ENCODE measurements at places on chromosomes 5 and 9.

DNA sequence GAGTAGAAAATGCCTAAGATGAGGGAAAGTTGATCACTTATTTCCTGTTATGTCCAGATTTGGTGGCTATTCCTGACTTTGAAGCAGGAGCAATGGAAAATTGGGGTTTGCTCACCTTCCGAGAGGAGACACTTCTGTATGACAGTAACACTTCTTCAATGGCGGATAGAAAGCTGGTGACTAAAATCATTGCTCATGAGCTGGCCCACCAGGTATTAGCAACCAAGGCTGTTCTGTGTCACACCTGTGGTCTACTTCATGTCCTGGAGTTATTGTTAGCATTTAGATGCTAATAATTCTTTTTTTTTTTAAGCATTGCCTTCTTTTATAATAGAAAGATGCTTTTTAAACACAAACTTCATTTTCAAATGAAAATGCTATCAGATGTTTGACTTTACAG is 57.9 kb downstream of the LNPEP start:
- no peak for DNase-seq

DNA sequence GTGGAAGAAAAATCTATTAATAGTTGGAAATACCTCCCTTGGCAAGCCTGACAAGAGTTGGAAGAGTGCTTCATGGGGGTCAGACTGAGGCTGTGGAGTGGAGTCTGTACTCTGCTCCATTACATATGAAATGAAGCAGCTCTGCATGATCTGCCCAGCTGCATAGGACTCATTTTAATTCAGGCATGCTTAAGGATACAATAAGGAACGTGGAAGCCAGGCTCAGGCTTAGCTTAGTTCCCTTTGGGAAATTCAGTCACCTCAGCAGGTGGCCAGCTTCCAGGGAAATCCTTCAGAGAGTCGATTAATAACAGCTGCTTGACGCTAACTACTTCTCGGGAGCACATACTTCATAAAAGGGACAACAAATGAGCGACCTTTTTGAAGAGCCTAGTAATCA is 1672.9 kb upstream of the WWC1 start:
- no peak for DNase-seq

DNA sequence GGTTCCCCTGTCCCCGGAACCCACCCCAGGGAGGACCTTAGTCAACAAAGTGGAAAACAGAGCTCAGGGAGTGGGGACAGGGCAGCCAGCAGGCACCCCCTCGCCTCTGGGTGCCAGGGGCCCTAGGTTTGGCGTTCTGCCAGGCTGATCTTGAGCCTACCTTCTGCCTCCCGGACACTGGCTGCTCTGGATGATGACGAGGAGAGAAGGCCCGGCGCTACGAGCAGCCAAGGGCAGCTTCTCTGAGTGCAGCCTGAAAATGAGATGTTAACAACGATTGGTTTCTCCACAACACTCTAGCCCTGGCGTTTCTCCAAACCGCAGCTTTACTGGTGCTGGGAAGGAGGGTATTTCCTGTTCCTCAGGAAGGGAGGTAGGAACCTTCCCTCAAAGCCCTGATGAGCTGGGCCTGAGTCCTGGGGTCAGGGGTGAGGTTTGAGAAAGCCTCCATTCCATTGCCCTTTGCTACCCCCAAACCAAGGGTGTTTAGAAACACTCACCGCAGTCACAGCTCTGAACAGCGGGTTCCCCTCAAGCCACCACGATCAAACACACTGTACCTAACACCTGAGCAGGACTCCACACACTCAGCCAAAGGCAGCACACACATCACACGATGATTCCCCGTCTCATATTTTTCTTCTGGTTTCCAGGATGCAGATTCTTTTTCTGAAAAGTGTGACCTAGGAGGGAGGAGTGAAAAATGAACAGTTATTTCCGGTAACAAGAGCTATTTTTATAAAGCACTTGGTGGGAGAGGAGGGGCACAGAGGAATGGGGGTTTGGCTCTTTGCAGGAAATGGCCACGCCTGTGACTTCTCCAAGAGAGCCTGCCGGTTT is at the start of gene STING1:
STING1 (minus strand) TSS at position 709 of the 840 bp plus-strand sequence. CDS start 1,054 bp downstream, outside the sequence.
- DNase-seq, result no peak

- DNase-seq, result no peak
Observed at GRCh38 chr9:112572416-112572815, 85.8 kb downstream of the KIAA1958 start.

DNA sequence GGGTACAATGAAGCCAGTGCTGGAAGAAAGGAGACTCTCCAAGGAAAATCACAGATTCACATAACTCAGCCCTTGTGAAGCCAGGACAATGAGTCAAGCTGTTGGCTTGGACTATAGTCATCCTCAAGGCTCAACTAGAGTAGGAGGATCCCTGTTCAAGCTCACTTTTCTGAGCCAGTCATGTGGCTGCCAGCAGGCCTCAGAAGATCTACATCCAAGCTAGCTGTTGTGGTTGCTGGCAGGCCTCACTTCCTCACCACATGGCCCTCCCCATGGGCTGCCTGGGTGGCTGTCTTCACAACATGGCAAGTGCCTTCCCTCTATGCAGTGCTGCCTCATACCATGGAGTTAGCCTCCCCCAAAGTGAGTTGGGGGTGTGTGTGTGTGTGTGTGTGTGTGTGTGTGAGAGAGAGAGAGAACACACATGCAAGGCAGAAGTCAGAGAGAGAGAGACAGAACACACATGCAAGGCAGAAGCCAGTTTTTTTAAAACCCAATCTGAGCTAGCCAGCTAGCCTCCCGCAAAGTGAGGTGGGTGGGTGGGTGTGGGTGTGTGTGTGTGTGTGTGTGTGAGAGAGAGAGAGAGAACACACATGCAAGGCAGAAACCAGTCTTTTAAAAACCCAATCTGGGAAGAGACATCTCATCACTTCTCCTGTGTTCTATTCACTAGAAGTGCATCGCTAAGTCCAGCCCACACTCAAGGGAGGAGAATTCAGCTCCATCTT is 17.1 kb downstream of the SCAI start:
- DNase-seq, result no peak

DNA sequence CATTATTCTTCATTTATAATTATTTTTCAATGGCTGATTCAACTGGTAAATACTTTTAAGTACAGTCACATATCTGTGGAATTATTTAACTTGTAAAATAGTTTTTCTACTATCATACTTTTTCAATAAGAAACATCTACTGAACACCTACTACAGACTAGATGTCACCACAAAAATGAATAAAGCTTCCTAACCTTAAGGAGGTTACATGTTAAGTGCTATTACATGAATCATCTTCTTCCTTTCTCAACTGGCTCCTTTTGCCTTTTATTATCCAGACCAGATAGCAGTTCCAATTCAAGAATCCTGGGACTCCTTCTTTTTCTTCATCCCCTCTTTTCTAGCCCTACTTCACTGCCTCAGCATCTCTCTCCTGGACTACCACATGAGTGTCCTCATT is 4.7 kb downstream of the PGGT1B start:
- DNase-seq, result no peak

DNA sequence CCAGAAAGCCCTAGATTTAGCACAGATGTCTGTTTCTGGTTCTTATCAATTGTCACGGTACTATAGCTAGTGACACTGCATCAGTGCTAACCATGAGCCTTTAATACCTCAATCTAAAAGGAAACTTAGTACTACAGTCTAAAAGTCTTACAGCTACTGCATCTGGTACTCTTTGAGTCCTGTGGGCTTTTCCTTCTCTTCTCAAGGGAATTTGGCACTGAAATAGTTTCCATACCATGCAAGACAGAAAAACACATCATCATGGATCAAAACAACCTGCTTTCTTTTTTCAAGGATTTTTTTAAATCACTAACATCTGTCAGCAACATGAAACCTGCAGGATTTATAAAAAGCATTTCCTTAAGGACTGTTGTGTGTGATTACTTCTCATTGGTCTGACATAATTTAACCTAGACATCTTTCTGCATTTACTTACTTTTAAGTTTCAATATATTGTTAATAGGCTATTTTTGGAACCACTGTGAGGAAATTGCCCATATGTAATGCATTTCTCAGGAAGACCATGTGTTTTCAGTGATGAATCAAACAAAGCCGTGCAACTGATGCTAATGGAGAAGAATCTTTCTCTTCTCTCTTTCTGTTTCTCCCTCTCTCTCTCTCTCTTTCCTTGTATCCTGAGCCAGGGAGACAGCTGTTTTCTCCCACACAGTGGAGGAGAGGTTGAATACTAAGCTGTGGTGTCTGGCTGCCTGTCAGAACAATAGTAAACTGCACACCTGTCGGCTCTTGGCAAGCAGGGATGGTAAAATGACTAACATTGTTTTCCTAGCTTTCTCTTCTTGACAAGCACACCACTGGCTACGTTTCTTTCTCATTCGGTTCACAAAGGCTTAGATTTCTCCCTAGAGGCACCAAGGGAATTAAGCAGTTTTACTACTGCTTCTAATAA is 273.4 kb downstream of the CSNK1G3 start:
- no peak for DNase-seq

GRCh38 chr5:140800816-140801493 is at the start of gene PCDHA3:
PCDHA3 (plus strand) TSS chr5:140801057.
- DNase-seq, result no peak

DNA sequence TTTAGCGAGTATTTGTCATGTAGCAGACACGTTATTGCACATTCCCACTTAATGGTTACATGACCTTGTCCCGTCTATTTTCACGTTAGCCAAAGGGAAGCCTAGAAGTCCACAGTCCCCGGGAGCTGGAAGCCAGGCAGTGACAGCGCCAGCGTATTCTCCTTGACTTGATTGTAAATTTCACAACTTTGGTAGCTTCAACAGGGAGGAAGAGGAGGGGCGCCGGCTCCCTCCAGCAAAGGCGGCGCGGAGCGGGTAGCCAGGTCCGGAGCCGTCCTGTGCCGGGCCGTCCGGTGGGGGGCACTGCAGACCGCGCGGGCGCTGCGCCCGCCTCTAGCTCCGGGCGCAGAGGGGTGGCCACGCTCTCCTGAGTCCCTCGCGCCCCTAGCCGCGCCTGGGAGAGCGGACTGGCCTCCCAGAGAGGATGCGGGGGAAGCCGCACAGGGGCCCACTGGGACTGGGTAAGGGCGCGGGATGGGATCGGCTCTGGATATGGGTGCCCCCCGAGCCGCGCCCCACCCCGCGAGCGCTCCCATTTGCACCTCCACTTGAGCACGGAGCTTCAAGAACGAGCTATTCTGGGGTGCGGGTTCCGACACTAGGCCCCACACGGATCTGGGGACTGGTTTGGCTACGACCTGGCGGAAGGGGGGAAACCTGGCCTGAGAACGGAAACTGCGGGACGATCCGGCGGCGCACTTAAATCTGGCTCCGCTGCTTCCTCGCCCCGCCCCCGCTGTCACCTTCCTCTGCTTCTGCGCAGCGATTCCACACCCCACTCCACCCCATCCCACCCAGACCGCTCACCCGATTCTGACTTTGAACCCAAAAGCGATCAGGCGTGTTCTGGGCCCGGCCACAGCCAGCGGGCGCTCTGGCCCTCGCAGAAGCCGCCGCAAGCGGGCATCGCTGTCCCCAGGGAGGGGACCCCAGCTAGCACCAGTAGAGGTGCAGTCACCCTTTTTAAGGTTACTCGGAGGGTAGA is 23.8 kb downstream of the KLF4 start:
- peak; percentile 79 for DNase-seq

- DNase-seq, result no peak
Observed at GRCh38 chr9:128254362-128254761, 21.4 kb downstream of the GOLGA2 start.

GRCh38 chr5:11658376-11658775 is 245.9 kb downstream of the CTNND2 start:
- no peak for DNase-seq

DNA sequence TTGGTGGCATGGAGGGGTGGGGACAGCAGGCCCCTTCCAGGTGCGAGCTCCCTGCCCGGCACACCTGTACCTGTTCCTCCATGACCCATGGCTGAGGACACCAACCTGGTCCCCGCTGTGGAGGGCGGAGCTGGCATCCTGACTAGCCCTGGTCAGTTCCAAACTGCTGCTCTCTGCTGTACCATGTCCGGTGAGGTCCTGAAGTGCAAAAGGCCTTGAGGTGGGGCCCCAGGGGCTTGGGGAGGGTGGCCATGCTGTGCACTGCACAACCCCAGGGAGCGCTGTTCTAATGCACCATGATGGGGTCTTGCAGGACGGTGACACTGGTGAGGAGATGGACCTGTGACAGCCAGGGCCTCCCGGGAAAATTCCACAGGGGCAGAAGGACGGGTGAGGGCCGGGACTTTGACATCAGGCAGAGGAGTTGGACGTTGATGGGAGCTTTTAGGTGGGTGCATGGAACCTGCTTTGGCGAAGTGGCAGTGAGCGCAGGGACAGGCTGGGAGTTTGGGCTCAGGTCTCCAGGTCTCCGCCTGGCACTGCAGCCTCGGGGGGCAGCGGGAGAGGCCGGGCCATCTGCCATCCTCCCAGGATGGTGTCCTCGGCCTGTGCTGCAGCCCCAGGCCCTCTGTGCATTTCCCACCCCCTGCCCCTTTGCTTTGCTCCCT is 38.9 kb downstream of the COL5A1 start:
- DNase-seq, result no peak
